ENCODE measurements at places on chromosomes 4 and X.

- no peak for DNase-seq
Measured at GRCh38 chrX:42273387-42273786, 350.0 kb upstream of the CASK start.

GRCh38 chr4:28709891-28710290 is 1849.2 kb downstream of the STIM2 start:
- no peak for DNase-seq

DNA sequence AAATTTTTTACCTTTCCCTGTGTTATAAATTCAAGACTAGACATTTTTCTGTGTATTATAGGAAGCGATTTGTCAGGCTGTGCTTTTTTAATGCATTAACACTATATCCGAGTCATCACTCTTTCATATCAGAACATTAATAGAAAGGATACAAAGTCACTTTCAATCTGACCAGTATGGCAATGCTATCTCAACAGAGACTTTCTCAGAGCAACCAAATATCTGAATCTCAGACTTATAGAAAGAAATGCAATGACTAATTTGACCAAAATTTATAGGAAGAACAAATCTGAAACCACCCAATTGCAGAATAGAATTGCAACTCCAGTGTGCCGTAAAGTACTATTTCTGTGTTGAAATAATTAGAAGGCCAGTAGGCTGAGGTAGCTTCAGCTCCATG is 473 bp upstream of the TKTL2 start:
- no peak for DNase-seq

- DNase-seq: no peak
Measured at GRCh38 chr4:33316578-33316977, 2596.4 kb downstream of the PCDH7 start.

- DNase-seq: no peak
Measured at GRCh38 chr4:4456351-4456750, 69.4 kb downstream of the NSG1 start.

DNA sequence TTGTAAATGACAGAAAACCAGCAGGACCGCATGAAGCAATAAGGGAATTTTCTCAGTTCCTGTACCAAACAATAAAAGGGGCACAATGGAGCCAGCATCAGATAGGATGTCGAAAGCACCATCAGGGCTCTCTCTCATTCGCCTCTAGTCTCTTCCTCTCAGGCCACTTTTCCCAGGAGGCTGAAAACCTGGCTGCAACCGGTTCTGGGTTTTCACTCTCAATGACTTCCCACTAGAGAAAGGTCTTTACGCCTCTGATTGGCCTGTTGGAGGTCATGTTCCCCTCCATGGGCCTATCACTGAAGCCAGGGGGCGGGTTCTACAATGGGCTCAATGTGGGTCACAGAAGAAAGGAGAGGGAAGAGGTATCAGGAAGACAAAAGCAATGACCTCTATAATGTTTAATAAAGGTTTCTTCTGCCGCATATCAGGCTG is 29.3 kb downstream of the ZNF827 start:
- DNase-seq: no peak

DNA sequence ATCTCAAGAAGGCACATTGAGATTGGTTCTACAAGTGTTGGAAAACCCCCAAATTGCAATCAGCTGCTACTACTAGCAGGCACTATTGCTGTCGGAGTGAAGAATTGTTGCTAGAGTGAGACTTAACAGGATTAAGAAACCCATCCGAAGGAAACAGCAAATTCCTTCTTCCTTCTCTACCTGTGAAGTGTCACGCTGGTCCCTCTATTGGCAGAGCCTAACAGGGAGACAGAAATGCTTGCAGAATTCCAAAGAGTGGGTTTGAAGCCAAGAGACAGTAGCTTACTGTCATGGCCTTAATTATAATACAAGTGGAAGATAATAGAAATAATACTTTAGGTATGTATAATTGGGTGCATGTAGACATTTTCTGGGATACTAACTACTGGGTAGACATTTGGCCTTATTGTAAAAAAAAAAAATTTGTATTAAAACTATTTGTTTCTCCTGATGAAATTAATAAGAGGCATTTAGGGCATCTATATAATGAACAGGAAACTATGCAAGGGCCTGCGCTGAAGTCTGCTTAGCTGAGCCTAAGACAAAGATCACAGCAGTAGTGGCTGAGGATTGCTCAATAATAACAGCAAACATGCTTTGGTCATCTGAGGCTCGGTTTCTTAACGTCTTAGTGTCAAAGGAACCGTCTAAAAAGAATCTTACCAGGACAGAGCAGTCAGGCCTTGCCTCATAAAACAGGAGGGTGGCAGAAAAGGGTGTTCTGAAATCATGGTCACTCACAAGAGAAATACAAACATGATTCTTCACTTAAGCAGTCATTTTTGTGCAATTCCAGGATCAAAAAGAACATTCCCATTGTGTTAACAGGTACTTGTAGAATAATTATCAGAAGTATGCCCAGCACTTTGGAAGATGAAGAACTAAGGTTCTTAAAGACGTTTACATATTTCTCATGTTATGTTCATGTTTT is 40.8 kb downstream of the FAM241A start:
- no peak for DNase-seq

Measured in D721Med (cell line).